ENCODE measurements at places on chromosomes 16 and 17.

GRCh38 chr17:75478508-75478907 lies 22.1 kb downstream of the TMEM94 start:
- DNase-seq: no peak

GRCh38 chr17:63624531-63624880 lies 2.3 kb downstream of the MAP3K3 start:
- DNase-seq: peak; percentile 51

DNA sequence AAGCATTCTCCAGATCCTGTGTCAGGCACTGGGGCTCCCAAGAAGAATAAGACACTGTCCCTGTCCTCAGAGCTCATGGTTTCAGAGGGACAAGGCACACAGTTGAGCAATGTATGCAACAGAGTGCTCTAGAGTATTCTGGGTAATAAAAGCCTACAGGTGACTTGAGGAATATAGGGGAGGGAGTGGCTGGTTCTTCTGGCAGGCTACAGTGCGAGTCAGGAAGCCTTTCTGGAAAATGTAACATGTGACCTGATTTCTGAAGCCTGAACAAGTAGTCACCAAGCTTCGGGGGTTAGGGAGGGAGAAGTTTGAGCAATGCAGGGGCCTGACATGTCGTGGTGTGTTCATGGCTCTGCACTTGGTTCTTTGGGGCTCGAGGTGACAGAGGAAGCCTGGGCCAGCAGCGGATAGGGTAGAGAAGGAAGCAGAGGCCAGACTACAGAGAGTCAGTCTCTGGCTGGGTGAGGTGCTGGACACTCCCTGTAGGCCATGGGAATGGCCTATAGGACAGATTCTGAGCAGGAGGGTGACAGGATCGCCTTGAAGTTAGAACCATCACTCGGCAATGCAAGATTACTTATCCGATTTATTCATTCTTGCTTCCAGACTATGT lies 16.0 kb upstream of the LRRC75A start:
- DNase-seq: peak; percentile 27

- DNase-seq: no peak
Measured at GRCh38 chr17:56638591-56639051, 45.1 kb downstream of the NOG start.

- DNase-seq: no peak
Measured at GRCh38 chr16:9627427-9627826, 536.0 kb downstream of the HAPSTR1 start.

GRCh38 chr16:13780406-13781168 lies 139.4 kb upstream of the ERCC4 start:
- DNase-seq: no peak

- DNase-seq: peak; percentile 88
Measured at GRCh38 chr17:44556832-44557606, at the start of gene FZD2. Gene FZD2 (plus strand): TSS chr17:44557484. CDS start chr17:44557689, 205 bp downstream.

DNA sequence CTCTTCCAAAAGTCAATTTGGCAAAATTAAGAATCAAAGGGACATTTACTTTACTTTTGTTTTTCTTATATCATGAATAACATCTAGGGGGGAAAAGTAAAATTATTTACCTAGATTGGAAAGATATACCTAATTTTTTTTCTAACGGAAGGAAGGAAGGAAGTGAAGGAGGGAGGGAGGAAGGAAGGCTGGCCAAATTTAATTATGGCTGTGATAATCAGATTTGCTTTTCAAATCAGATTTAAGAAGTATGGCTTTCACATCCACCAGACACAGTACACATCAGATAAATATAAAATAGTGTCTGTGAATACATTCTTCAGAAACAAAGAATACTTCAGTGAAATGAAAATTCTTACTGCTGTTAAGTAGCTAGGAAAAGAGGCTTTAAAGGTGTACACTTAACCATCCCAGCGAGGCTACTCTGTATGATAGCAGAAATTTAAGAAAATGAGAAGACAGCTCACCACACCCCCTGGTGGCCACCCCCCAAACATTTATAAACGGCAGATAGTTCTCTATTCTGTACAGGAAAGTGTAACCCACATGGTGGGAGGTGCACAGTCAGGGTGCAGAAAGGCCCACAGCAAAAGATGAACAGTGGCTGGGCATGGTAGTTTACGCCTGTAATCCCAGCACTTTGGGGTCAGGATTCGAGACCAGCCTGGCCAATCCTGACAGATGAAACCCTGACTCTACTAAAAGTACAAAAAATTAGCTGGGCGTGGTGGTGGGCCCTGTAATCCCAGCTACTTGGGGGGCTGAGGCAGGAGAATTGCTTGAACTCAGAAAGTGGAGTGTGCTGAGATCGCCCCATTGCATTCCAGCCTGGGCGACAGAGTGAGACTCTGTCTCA lies 150.8 kb downstream of the SSH2 start:
- peak; percentile 88 for DNase-seq

- DNase-seq: no peak
Measured at GRCh38 chr16:88719267-88719932, 13.1 kb downstream of the CTU2 start.

- DNase-seq: no peak
Measured at GRCh38 chr17:56624912-56625311, 31.4 kb downstream of the NOG start.

GRCh38 chr17:48427598-48427997 lies 2.4 kb downstream of the SKAP1 start:
- peak; percentile 68 for DNase-seq

DNA sequence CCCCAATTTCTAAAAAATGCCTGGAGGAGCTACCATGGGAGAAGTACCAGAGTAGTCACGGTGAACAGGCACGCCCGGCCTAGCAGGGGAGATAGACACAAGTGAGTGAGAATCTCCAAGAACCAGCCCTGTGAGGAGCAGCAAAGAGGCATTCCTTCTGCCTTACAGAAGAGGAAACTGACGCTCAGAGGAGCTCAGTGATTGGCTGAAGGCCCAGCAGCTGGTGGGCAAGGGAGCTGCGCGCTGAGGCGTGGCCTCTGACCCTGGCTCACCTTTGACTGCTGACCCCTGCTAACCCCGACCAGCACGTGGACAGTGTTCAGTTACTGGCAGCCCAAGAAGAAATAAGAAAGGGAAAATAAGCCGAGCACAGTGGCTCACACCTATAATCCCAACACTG lies 1.8 kb downstream of the C16orf96 start:
- no peak for DNase-seq

GRCh38 chr17:75115555-75115954 lies 5.8 kb downstream of the ARMC7 start:
- DNase-seq: no peak

DNA sequence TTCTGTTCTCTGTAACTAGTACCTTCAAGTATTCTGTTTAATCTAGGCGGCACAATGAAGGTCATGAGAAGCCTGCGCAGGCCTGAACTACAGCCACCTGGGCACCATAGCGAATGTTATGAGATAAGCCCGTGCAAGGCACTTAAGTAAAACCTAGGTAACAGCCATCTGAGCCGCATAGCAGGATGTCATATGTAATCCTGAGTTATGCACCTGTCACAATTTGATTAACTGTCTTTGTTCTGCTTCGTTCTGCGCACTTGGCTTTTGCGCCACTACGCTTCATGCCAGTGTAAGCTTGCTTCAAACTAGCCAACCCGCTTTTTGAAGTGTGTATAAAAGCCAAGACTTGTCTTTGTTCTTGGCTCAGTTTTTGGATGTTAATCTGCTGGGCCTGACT lies 449.8 kb downstream of the KCNJ18 start:
- DNase-seq: no peak

- DNase-seq: no peak
Measured at GRCh38 chr17:2259769-2260536, 43.6 kb downstream of the SMG6 start.

DNA sequence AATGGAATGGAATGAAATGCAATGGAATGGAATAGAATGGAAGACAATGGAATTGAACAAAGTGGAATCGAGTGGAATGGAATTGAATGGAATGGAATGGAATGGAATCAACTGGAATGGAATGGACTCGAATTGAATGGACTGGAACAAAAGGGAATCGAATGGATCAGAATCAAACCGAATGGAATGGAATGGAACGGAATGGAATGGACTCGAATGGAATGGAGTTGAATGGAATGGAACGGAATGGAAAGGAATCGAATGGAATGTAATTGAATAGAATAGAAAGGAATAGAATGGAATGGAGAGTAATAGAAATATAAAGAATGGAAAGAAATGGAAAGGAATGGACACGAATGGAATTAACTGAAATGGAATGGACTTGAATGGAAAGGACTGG lies 475.2 kb upstream of the WSB1 start:
- DNase-seq: no peak

DNA sequence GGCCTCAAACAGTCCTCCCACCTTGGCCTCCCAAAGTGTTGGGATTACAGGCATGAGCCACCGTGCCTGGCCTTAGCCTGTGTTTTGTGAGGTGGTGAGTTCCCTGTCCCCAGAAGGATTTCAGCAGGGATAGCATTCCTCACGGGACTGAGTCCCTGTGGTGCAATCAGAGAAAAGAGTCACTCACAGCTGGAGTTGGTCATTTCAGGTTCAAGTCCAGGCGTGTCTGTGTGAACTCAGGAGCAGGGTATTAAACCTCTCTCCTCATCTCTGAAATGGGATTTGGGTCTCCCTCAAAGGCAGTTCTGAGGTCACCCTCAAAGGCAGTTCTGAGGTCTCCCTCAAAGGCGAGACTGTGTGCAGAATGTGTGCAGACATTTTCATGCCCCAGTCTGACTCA lies 28.6 kb downstream of the NPTX1 start:
- DNase-seq: no peak

DNA sequence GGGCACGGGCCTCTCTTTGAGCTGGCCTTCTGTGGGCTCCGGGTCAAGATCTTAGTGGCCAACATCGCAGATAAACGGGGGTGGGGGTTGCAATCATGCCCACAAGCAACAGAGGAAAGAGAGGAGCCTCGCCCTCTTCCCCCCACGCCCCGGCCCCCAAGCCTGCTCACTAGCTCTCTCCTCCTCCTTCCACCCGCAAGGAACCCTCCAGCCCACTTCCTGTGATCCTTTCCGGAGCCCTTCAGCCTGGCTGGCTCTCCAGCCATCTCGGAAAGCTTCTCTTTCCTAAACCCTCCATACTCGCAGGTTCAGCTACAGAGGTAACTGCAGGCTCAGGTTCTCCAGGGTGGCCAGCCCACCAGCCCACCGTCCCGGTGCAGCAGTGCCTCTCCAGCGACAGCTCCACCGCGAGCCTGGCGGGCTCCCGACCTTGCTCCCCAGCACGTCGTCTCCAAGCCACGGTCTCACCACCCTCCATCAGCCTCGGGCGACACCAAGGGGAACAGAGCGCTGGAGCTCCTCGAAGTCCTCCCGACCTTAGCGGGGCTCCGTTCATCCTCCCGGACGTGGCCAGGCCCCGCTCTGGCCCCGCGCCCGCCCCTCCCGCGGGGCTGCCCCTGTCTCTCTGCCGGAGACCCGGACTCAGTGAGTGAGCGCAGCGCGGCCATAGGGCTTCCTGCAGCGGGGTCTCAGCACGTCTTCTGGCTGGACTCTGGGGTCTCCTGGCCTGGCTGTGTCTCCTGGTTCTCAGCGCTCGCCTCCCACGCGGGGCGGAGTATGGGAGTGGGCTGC lies 12.9 kb upstream of the ODF4 start:
- peak; percentile 22 for DNase-seq

DNA sequence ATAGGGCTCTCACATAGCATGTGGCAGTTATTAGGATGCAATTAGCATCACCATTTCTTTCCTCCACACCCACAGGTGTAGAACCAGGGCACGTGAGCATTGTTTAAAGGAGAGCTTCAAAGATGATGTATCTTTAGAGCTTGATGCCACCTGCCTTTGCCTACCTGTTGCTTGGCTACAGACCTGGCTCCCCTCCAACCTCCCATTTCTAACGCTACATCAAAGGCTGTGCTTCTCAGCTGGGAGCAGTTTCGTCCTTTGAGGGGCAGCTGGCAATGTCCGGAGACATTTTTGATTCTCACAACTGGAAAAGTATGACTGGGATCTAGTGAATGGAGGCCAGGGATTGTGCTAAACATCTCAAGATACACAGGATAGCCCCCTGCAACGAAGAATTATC lies 78.5 kb upstream of the CLEC3A start:
- DNase-seq: no peak

GRCh38 chr17:5587438-5588032 lies 3.2 kb upstream of the NLRP1 start:
- peak; percentile 81 for DNase-seq

- DNase-seq: no peak
Measured at GRCh38 chr16:11149011-11149616, 106.9 kb downstream of the SOCS1 start.

- no peak for DNase-seq
Measured at GRCh38 chr17:56742601-56743000, 91.1 kb downstream of the C17orf67 start.

DNA sequence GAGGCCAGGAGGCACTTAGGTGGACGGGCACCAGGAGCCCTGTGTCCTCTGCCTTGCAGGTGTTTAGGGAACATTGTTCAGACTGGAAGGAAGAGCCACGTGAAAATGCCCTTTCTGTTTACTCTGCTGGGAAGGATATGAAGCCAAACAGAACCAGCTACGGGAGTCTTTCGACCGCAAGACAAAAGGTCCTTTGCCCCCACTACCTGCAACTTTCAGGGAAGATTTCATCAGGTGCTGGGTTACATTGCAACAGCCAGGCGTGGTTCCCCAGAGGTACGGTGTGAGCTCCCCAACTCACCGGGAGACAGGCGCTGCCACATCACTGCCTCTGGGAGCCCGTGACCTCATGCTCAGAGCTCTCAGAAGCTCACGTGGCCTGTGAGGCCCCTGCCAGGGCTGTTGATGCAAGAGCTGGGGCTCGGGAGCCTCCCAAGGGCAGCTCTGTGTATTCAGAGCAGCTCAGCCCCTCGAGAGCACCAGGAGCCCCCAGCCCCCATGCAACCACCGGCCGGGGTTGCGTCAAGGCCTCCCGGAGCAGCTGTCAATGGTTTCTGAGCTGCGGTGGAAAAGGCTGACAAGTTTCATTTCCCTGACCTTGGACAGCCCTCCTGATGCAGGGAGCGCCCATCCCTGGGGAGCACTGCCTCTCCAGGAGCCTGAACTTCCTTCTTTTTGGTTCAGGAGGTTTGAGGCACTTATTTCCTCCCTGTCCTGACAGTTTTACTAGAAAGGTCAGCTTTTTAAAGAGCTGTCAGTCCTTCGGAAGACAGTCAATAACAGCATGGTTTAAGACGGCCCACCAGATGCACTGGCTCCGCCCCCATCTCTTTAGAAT lies 42.1 kb downstream of the TBC1D16 start:
- peak; percentile 79 for DNase-seq

- peak; percentile 41 for DNase-seq
Measured at GRCh38 chr16:46836534-46837530, 5.9 kb upstream of the C16orf87 start.

DNA sequence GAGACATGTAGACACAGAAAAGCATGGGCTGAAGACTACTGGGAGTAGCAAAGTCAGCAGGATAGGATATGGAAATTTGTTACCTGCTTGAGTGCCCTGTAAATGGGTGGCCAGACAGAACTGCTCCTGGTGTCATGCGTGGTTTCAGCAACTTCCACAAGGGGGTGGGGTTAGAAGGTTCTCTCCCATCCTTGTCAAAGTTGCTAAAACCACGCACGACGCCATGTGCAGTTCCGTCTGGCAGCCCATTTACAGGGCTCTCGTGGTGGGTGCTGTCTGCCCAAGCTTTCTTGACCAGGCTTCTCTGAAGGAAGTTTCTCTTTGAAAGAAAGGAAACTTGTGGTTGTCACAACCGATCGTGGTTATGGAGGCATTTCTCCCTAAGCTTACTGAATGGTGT lies 6.9 kb upstream of the DBNDD1 start:
- DNase-seq: peak; percentile 41
